ENCODE measurements at places on chromosomes 13 and 19. TPM values are rescaled to one million over a fixed set of nuclear protein-coding genes. Genes with fewer than 3 reads are reported as not detected.

- DNase-seq = no peak
Measured at GRCh38 chr19:7602240-7602934, 6.7 kb downstream of the CAMSAP3 start.

GRCh38 chr13:99063952-99064351, 86.1 kb upstream of the DOCK9 start:
- no peak for DNase-seq

DNA sequence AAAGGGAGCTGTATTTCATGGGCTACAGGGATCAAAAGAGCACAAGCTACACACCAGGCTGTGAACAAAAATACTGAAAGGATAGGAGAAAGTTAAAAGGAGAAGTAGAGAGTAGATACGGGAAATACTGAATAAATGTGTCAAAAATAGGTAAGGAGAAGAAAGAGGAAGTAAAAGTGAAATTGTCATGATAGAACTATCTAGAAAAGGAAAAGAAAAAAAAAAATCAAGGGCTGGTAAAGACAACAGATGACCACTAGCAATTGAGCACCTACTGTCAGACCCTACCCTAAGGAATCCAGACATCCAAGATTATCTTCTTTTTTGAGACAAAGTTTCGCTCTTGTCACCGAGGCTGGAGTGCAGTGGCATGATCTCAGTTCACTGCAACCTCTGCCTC, 4.8 kb downstream of the RUBCNL start:
- DNase-seq = no peak

Gene IQCN
- total RNA-seq = 0.83 TPM

Gene USPL1
- total RNA-seq = 12.4 TPM

Gene ZNF554
- total RNA-seq = 4.9 TPM

Data from fibroblast of lung (primary cell).